AG20443 (cell line): ENCODE measurements at places on chromosomes 2 and 18.

DNA sequence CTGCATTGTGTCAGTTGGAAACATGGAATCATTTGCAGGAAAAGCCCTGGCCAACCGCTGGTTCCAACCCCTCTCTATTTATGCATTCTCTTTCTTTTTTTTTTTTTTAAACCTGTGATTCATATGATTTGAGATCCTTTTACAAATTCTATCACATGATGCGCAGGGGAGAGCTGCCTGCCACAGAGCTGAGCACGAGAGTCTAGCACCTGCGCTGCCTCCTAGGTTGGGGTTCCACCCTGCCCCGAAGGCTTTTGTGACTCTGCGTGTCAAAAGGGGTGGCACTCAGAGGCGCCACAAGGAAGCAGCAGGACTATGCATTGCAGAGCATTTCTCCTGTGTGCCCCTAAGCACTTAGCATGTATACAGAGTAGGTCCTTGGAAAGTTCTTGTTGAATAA lies 17.3 kb upstream of the ESPNL start:
- no peak for DNase-seq

DNA sequence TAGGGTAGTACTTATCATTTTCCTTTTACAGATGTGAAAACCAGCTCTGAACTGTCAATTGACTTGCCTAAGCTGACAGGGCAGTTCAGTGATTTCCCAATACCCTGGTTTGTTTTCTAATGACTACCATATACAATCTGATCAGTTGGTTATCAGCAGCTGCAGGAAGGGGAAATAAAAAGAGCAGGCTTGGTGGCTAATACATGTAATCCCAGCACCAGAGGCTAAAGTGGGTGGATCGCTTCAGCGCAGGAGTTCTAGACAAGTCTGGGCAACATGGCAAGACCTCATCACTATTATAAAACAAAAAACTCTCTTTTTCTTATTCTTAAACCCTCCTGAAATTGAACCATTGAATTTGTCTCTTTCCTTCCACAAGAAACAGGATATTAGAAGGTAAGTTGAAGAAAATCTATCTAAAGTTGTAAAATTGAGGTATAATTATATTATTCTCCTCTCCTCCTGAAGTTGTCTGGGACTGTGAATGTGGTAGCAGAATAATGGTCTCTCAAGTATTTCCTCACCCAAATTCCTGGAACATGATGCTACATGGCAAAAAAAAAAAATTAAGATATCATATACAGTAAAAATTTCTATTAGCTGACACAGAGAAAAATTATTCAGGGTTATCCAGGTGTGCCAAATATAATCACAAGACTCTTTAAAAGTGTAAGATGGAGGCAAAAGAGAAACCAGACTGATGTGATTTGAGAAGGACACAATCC lies 1441.6 kb downstream of the SUCLG1 start:
- no peak for DNase-seq

DNA sequence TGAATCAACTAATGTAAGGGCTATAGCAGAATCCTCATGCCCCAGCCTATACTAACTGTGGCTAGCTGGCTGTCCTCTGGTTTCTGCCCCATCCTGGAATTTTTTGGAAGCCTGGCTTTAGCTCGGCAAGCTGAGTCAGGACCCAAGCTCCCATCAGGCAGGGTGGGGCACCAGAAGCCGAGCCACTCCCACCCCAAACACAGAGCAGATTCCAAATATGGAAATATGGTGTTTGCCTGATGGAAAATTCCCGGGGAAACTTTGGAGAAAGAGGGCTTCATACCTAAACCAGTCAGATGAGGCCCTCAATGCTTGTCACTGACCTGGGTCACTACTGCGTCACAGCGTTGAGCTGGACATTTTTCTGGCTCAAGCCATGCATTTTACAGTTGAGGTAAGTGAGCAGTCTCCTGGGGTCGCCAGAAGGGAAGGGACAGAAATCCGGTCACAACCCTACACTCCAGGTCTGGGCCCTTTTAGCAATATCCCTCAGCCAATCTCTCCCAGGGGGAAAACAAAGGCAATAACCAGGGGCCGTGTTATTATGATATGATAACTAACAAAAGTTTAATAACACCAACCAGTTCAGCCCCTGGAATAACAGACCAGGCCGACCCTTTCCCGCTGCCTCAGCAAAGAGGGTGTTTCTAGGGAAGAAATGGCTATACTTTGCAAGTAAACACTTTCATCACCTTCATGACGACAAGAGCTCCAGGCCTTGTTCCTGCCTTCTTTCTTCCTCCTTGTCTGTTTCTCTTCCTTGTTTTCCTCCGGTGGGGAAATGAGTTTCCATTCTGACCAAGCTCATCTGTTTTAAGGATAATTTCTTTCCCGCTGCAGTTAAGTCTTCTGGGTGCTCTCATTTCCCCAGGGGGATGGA lies 37.7 kb downstream of the PSD4 start:
- peak; percentile 95 for DNase-seq

DNA sequence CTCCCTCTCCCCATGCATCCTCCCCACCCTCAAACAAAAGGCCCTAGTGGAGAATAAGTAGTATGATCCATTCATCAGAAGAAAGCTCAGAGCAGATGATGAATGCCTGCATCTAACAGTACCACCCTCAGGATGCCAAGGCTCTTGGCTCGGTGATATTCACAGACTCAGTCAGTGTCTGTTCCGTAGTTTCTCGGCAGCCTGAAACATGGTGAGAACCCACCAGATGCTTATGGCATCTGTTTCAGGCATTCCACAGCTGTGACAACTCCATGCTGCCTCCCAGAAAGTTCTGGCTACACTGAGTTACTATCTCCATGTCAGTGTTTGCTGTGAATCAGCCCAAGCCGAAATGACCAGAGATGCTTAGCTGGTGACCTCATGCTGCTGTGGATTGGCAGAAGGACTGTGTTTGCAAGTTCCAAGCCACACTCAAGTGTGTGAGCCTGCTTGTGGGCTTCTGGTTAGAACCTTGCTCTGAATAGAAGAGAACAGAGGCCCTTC lies 83.9 kb downstream of the WDSUB1 start:
- peak; percentile 96 for DNase-seq

GRCh38 chr2:121536347-121536746 lies 5.7 kb downstream of the RNU4ATAC start:
- DNase-seq: no peak

DNA sequence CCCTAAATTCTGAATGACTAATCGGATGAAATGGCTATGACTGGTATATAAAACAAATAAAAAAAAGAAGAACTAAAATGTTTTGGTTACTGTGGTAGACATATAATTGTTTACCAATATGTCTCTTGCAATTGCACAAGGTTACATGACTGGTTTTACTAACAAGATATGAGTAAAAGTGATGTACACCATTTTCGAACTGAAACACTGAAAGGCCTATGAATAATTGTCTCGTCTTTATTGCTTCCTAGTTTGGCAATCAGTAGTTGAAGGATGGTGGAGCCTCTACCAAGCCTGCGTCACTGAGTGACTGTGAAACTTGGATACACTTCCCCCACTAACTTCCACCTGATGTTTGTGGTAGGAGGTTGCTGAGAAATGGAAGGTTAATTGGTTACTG lies 16.5 kb downstream of the CDH19 start:
- DNase-seq: no peak

DNA sequence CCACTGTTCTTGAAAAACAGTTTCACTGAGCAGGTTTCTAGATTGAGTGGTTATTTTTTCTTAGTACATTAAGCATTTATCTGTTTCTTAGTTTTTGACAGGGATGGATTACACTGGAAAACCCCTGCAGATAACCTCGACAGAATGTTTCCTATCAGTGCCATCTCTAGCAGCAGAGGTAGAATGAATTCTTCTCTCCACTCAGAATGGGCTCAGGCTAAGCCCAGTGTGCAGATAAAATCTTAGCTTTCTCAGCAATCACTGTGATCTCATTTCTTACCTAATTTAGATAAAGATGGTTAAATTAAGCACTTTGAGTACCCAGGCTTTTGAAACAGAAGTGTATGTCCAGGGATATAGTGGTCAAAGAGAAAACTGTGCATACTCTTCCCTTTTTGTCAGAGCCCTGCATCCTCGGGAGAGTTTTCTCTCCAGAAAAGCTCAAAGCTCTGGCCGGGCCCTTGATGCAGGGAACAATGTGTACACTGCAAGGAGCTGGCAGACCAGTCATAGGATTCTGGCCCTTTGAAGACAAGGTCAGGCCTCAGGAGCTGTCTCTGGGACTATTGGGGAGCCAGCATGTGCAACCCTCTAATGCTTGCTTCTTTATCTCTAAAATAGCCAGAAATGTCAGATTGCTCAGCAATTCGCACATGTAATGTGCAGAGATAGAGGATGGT lies 10.6 kb upstream of the AKAIN1 start:
- DNase-seq: no peak

DNA sequence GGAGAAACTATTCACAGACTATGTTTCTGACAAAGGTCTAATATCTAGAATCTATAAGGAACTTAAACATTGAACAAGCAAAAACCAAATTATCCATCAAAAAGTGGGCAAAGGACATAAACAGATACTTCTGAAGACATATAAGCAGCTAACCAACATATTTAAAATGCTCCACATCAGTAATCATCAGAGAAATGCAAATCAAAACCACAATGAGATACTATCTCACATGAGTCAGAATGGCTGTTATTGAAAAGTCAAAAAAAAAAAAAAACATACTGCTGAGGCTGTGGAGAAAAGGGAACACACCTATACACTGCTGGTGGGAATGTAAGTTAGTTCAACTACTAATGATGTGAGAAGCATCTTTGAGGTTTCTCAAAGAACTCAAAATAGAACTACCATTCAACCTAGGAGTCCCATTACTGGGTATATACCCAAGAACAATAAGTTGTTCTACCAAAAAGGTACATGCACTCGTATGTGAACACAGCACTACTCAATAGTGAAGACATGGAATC lies 220.4 kb upstream of the TFPI start:
- no peak for DNase-seq

GRCh38 chr2:100886085-100886484 lies 66.1 kb downstream of the NPAS2 start:
- no peak for DNase-seq

- no peak for DNase-seq
Observed at GRCh38 chr2:65489269-65489668, 56.9 kb upstream of the SPRED2 start.

- peak; percentile 63 for DNase-seq
Observed at GRCh38 chr2:172806493-172806892, 70.8 kb downstream of the RAPGEF4 start.

DNA sequence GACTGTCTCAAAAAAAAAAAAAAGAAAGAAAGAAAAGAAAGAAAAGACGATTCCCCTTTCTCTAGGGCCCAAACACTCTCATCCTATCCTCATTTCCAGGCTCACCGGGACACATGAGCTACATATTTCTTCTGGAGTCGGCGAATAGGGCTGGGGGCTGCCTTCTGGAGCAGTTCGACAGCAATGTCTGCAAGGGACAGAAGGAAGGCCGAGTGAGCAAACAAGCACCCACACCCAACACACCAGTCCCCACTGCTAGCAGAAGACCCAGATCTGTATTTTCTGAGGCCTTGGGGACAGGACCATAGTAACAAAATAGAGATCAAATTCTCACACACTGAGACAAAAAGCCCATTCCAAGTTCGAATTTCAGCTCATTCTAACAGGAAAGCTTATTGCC lies 1.2 kb downstream of the CNPPD1 start:
- no peak for DNase-seq

DNA sequence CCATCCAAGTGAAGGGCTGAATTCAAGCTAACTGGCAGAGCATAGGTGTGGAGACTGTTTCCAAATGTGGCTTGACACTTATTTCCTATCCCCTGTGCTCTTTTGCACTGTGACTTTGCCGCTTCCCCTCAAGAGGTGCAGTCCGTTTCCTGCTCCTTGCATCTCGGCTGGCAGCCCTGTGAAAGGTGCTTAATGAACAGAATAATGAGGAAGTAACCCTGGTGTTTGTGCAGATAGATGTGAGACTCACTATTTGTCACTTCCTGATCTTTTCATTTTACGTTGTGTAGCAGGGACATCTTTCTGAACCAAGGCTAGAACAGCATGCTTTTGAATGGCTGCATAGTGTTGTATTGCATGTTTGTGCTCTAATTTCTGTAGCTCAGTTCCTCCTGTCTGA lies 60.8 kb downstream of the CEP192 start:
- no peak for DNase-seq

GRCh38 chr2:128410035-128410757 lies 91.5 kb upstream of the HS6ST1 start:
- no peak for DNase-seq

GRCh38 chr2:105376010-105376409 lies 22.8 kb downstream of the FHL2 start:
- no peak for DNase-seq

GRCh38 chr18:55407191-55407590 lies 180.8 kb downstream of the TCF4 start:
- no peak for DNase-seq

DNA sequence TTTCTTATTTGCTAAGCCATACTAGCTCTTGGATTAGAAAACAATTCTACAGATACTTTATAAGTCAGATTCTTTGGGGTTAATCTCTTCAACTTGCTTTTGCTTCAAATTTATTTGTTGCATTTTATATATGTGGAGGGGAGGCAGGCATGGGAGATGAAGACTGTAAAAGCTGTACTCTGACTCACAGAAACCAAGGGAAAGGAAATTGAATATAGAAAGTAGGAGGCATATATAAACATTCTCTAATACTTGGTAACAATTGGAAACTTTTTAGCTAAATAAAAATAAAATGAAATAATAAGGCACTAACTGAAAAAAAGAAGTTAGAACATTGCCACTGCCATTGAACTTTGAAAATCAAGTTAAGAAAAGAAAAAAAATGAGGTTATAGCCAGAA lies 21.3 kb downstream of the PLA2R1 start:
- no peak for DNase-seq

DNA sequence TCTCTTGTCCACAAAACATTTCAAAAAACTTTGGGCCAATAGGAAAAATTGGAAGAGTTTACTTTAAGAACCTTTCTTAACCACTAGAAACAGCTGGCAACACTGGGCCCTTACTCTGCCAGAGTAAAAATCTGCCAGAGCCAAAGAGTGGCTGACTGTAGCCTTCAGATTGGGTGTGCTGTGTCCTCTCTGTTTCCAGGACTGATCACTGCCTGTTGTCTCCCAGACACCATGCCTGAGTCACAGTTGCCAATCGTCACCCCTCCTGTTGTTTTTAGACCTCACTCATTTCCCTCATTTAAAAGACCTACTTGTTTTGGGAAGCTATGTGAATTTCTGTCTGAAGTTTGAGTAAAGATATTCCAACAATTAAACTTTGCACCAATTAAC lies 159.1 kb downstream of the PPP1R1C start:
- peak; percentile 66 for DNase-seq

- no peak for DNase-seq
Observed at GRCh38 chr18:9217743-9218451, 81.3 kb downstream of the ANKRD12 start.

GRCh38 chr18:24918257-24918656 lies 433.7 kb downstream of the ZNF521 start:
- DNase-seq: no peak

GRCh38 chr18:7740821-7741220 lies 173.7 kb downstream of the PTPRM start:
- no peak for DNase-seq

DNA sequence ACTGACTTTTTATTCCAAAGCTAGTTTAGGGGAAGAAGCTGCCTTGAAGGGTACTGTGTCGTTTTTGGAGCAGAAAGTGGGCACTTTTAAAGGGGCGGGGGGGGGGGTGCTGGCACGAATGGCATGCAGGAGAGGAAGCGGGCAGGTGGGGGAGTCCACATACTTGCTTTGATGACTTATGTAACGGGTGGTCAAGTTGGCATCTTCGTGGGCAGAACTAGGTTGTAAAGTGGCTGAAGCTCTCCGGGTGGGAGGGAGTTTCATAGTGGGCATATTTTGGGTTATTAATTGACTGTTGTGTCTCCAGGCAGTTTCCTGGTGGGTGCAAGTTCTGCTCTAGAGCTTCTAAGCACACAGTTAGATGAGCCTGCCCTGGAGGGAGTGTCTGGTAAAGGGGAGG lies 19.9 kb downstream of the PCARE start:
- DNase-seq: no peak
